ENCODE measurements at places on chromosomes 7 and 10.

DNA sequence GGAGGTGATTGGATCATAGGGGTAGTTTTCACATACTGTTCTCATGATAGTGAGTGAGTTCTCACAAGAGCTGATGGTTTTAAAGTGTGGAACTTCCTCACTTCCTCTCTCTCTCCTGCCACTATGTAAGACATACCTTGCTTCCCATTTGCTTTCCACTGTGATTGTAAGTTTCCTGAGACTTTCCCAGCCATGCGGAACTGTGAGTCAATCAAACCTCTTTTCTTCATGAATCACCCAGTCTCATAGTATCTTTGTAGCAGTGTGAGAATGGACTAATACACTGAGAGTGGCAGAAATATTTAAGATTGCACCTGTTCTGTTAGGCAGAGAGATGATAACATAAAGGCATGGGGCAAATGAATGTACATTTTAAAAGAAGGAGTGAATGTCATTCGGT is 507.8 kb downstream of the SORCS3 start:
- DNase-seq, result no peak

GRCh38 chr10:1043532-1043995 is 5.4 kb downstream of the IDI1 start:
- no peak for DNase-seq

DNA sequence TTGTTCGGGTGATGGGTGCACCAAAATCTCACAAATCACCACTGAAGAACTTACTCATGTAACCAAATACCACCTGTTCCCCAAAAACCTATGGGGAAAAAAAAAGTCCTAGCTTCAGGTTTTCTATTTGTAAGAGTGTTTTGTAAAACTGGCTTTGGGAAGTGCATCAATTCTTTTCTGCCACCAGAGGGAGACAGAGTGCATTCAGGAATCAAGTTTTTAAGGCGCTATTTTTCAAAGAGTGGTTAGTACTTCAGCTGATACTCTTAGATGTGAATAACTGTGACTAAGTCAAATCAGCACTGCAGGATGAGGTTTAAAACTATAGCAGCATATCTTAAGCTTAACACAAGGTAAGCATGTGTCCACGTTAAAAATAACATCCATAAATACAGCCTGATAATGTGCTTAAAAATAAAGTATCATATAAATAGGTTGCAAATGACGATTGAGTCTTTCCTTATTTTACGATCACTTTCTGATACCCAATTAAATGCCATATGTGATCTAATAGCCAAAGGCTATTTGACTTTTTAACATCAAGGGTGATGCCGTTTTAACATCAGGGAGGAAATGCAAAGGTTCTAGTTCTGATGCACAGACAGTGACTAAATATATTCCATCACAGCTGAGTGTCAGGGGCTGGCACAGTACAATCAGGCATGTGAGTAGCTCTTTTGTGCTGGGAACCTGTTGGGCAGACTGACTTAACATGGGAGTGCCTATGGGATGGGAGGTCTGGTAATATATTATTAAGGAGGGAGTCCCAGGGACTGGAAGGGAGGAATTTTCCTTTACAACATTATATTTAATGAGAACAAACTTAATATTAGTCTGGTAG is 10.6 kb upstream of the LYZL2 start:
- DNase-seq, result no peak

DNA sequence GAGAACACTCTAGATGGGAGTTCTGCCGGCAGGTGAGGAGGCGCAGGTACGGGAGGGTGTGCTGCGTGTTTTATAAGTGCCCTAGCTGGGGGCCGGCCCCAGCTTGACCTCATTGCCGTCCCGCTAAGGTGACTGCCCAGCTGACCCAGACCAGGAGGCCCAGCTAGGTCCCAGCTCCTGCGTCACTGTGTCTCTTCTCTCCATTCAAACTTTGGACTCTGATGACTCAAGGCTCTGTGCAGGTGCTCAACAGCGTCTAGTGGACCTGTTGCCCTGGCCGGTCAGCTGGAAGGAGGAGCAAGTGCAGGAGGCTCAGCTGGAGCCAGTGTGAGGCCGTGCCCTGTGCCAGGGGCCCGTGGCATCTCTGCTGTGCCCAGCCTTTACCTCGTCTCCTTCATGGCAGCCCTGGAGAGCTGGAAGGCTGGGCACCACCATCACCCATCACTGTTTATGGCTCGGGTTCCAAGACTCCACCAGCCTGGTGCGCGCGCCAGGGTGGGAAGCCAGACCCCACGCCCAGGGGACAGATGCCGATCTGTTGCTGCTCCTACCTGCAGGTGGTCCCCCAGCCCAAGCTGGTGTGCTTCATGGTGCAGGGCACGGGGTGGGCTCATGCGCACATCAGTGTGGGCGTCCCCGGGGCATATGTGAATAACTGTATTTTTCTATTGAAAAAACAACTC is 14.6 kb downstream of the LHPP start:
- DNase-seq, result no peak

GRCh38 chr10:132394936-132395703 is 1.9 kb upstream of the PWWP2B start:
- DNase-seq, result no peak

- DNase-seq, result no peak
Measured at GRCh38 chr7:105673367-105674084, 92.2 kb upstream of the EFCAB10 start.

DNA sequence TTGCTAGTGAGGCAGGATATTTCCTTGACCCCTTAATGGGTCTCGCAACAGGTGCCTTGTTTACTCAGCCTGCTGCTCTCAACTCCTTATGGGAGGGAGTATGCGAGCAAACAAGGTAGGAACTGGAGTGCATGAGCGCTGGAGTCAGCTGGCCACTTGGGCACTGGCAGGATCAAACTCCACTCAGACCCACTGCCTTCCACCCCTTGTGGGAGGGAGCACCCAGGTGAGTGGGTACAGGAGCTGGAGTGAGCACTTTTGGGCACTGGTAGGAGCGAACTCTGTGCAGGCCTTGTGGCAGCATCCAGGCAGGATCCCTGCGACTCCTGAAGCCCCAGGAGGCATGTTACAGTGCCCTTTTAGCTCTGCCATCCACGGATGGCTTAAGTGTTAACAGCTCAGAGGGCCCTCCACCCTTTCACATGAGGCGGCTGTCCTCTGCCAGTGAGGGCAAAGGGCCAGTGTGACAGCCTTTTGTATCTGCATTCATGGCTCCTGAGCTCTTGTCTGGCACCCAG is 123.2 kb downstream of the ST7 start:
- DNase-seq, result no peak

DNA sequence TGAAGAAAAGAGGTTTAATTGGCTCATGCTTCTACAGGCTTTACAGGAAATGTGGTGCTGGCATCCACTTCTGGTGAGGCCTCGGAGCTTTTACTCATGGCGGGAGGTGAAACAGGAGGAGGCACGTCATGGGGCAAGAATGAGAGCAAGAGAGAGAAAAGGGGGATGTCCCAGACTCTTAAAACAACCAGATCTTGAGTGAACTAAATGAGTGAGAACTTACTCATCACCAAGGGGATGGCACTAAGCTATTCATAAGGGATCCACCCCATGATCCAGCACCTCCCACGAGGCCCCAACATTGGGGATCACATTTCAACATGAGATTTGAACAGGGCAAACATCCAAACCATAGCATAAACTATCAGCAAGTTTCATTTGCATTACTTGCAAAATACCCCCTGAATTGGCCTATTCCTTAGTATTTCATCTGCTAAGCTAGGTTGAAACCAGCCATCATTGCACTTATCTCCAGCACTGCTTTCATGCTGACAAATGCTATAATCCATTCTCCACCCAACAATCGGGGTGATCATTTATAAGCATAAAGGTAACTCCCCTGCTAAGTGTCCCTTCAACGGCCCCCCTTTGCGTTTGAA is 179.0 kb downstream of the NOC3L start:
- DNase-seq, result peak; percentile 5

DNA sequence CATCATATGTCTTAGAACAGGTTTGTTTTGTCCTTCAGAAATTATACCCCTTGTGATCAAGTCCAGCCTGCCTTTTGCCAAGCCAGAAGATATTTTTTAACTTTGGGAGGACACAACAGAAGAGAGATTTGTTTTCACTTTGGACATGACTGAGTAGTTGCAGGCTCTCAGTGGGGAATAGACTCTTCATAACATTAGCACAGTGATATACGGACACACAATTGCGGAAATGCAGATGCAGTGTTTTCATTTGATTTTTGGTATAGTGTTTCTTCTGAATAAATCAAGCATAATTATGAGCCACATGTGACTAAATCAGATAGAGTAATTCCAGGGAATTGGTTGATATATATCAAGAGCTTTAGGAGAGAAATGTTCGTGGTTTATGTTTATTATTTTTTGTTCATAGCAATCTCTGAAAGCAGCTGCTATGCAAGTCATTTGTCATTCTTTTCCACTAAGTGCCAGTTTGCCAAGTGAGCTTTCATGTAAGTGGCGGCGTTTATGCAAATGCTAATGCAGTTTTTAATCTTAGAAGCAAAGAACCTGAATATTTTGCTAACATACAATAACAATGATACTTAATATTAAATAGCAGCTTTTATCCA is 69.6 kb upstream of the HDAC9 start:
- no peak for DNase-seq

DNA sequence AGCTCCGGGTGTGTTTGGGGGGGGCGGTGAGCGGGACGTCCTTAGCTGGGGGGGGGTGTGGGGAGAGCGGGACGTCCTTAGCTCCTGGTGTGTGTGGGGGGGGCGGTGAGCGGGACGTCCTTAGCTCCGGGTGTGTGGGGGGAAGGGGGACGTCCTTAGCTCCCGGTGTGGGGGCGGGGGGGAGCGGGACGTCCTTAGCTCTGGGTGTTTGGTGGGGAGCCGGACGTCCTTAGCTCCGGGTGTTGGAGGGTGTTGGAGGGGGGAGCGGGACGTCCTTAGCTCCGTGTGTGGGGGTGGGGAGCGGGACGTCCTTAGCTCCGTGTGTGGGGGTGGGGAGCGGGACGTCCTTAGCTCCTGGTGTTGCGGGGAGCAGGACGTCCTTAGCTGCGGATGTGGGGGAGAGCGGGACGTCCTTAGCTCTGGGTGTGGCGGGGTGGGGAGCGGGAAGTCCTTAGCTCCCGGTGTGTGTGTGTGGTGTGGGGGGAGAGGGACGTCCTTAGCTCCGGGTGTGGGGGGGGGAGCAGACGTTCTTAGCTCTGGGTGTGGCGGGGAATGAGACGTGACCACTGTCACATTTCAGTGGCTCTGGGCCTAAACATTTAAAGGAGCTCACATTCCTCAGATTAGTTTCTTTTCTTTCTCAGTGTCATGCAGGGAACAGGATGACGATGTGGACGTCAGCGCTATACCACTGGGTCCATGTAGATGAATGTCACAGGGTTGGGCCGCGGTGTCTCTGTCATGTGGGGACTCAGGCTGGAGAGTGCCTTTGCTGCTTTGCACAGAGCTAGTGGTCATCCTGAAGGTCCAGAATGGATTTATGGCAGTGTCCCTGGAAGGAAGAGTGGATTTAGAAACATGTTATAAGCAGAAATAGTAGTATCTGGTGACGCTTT is 7.5 kb downstream of the DYNC2I1 start:
- DNase-seq, result peak; percentile 72

GRCh38 chr10:104049504-104050250 is 36.0 kb downstream of the COL17A1 start:
- DNase-seq, result no peak

DNA sequence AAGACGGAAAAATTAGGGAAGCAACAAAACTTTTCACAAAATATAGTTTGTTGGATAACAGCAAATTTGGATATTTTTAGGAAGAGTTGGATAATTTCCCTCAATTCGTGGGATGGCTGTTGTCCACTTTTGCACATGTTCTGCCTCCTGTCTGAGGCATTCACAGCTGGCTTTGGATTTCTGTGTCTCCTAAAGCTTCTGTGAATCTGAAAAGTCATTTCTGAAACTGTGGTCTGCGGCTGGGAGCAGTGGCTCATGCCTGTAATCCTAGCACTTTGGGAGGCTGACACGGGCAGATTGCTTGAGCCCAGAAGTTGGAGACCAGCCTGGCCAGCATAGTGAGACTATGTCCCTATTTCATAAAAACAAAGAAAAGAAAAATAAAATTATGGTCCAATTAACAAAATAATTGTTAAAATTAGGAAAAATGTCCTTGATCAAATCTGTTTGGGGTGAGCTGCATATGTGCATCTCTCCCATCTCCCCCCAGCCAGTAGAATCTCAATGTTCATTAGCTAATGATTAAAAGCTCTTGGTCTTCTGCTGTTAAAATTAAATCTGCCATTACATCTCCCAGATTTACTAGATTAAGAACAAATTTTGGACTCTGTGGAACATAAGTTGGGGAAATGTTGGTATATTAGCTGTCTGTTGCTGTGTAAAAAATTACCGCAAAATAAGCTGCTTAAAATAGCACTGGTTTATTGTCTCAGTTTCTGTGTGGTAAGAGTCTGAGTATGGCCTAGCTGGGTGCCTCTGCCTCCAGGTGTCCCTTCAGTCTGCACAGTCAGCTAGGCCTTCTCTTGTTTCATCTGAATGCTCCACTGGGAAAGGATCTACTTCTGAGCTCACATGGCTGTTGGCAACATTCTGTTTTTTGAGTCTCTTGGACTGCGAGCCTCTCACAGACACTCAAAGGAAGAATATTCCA is 332.0 kb upstream of the FZD1 start:
- no peak for DNase-seq

DNA sequence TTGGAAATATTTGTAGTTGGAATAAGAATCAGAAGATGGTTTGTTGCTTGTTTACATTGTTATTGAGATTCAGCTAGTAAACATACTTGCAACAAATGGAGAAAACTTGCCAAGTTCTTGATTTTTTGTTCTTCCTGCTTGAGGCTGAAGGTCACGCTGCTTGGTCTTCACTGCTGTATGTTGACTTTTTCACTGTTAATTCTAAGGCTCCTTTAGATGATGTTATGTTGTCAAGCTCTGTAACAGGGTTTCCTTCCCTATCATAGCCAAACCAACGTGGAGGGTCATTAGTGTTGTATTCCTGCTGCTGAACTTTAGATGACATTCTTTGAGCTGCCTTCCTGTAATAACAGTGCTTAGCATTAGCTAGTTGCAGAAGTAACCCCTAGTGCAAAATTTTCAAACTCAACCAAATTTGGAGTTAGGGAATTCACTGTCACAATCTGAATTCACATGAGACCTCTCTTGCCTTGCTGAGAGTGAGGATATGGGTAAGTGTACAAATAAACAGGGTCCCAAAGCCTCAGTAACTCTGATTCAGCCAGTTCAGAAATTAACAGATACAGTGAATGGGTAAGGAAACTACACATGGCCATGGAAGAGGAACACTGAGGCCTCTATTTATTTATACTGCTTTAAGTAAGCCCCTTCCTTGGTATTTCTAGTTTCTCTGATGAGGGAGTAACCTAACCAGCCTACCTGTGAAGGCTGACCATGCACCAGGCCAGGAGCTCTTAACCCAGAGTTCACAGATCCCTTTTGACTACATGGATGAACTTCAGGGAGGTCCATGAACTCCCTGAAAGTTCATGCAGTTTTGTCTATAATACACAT is 64.6 kb downstream of the FAM185A start:
- no peak for DNase-seq

DNA sequence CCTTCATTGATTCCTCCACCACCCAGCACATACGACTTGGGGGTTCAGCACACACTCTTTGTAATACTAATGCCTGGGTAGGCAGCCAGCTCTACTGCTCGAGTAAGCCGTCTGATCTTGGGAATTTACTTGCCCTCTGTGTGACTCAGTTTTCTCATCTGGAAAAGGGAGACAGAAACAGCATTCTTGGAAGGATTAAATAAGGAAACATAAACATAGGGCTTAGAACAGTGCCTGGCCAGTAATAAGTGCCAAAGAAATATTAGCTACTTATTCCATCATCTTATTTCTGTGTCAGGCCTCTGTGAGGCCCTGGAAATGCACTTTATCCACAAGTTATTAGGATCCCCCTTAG is 130.1 kb downstream of the TNS3 start:
- DNase-seq, result no peak
